NCI-H1694 treated with DMSO at 0.1 percent for 48 hours (cell line): ENCODE measurements at places on chromosomes 3 and 15.

- DNase-seq, result no peak
Measured at GRCh38 chr15:51368751-51369450, 27.4 kb downstream of the GLDN start.

DNA sequence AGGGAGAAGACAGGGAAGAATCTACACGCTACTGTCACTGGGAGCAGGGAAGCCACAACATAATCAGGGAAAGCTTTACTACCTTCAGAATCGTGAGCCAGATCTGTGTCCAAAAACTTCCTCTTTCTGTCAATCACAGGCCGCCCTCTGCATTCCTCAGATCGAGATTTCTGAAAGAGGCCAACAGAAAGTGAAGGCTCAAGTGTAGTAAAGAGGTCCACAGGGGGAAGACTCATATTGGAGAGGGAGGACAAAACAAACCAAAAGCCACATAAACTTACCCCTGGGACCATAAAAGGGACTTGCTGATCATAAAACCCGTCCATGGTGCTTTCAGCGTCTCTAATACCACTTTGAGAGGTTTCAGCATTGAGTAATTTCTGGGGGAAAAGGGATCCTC lies 3.3 kb downstream of the ETV5 start:
- DNase-seq, result no peak

GRCh38 chr15:77037388-77038209 lies 33.3 kb downstream of the TSPAN3 start:
- DNase-seq, result no peak

DNA sequence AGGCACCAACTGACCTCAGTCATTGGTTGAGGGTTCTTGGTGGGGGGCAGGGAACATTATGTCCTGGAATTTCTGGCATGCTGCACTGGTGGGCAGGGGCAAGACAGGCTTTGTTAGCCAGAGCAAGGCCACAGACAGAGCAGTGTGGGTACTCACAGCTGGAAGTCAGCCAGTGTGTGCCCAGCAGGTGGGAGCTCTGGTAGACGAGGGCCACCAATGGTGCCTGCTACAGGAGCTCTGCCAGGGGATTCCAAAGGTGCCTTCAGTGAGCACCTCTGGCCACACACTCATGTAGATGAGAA lies 31.3 kb downstream of the CYP8B1 start:
- no peak for DNase-seq

DNA sequence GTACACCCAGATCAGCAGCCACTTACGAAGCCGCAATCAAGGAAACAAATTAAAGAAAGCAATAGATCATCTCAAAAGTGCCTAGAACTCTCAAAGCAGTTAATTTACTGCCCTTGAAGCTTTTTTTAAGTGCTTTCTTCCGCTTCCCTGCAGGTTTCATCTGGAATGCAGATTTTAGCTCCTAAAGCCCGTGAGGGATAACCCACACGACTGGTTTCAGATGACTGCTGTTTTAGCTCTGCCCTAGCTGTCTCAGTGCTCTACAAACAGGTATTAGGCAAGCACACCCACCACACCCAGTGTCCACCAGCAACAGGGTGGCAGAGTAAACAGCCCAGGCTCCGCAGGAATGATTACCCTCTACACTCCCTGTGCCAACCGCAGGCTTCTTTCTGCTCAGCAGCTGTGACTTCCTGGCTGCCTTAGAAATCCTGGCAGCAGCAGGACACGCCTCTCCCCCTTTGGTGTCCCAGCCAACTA lies 126.0 kb downstream of the FMN1 start:
- DNase-seq, result no peak
